Bronchus fibroblast of lung (primary cell): ENCODE measurements at places on chromosomes 3 and 15. TPM values are rescaled to one million over a fixed set of nuclear protein-coding genes. Genes with fewer than 3 reads are reported as not detected.

NGLY1 gene
- 15.5 and 16.1 TPM in 2 replicates for total RNA-seq

CCDC80 gene
- 101 and 114 TPM in 2 replicates for total RNA-seq

C3orf52 gene
- total RNA-seq: 1.6 and 2.5 TPM in 2 replicates

SAXO2 gene
- total RNA-seq: under 0.01 and 0.50 TPM in 2 replicates

ATP13A5 gene
- not detected in 2 replicates for total RNA-seq

RTP4 gene
- not detected in 2 replicates for total RNA-seq

SPTBN5 gene
- under 0.01 TPM in 2 replicates for total RNA-seq

PML gene
- total RNA-seq: 25.1 and 39.2 TPM in 2 replicates

LRRC2 gene
- total RNA-seq: under 0.01 TPM in 2 replicates

GOLGA8M gene
- not detected in 2 replicates for total RNA-seq

DVL3 gene
- 25.4 and 28.2 TPM in 2 replicates for total RNA-seq

P2RY14 gene
- total RNA-seq: not detected in 2 replicates

ACKR4 gene
- not detected in 2 replicates for total RNA-seq

CHRNA7 gene
- total RNA-seq: not detected in 2 replicates

AADACL2 gene
- total RNA-seq: not detected in 2 replicates

NMNAT3 gene
- 0.84 and 1.8 TPM in 2 replicates for total RNA-seq

GABRB3 gene
- total RNA-seq: under 0.01 TPM in 2 replicates
